ENCODE measurements at places on chromosomes 16 and 17.

DNA sequence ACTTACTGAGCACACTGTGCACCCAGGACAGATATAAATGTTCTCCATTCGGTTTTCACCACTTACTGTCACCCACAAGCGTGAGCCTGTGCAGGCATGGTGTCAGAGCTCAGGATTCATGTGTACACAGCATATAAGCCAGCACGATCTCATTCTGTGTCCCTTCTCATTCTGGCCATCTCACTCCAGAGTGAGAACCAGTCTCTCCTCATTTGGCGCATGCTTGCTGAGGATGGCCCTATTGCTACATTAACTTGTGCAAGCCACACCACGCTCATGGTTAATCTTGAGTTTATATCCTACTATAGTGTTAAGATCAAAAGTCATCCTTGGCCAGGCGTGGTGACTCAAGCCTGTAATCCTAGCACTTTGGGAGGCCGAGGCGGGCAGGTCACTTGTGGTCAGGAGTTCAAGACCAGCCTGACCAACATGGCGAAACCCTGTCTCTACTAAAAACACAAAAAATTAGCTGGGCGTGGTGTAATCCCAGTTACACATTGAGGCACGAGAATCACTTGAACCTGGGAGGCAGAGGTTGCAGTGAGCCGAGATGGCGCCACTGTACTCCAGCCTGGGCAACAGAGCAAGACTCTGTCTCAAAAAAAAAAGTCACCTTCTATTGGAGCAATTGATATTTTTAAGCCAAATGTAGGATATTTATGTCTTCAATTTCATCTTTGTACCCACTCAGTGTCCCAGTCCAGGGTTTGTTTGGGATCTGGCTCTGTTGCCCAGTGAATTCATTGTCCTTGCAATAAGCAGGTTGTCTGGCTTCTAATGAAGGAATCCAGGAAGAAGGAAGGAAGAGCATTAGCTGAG, 20.9 kb downstream of the SOCS1 start:
- DNase-seq: peak; percentile 75

DNA sequence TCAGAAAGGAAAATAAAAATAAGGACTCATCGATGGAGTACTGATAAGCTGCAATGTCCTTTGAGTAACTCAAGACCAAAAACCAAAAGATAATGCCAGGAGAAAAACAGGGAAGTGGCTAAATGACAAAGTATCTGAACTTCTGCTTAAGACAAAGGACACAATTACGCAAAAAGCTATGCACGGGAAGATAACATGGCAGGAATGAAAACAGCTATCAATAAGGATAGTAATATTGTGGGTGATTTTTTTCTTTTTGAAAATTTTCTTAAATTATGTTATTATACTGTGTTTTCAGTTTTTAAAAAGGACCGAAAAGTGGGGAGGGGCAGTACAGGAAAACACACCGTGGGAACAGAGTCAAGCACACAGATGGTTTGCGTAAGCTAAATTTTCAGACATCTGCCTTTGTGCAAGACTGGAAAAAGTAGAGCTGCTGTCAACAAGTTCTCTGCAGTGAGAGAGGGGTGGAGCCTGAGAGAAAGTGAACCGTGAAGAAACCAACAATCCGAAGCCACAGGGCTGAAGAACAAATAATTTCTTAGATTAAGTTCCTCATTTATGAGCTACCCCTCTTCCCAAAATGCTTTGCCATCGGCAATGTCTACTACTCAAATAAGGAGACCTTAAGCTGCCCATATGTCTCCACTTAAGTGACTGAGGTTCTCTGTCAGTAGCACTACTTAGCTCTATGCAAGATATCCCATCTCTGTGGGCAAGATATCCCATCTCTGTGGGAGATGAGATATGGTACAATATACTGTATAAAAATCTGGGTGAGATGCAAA, 99.9 kb upstream of the CORO6 start:
- DNase-seq: peak; percentile 92

GRCh38 chr17:4179071-4179470, 36.1 kb downstream of the CYB5D2 start:
- no peak for DNase-seq

DNA sequence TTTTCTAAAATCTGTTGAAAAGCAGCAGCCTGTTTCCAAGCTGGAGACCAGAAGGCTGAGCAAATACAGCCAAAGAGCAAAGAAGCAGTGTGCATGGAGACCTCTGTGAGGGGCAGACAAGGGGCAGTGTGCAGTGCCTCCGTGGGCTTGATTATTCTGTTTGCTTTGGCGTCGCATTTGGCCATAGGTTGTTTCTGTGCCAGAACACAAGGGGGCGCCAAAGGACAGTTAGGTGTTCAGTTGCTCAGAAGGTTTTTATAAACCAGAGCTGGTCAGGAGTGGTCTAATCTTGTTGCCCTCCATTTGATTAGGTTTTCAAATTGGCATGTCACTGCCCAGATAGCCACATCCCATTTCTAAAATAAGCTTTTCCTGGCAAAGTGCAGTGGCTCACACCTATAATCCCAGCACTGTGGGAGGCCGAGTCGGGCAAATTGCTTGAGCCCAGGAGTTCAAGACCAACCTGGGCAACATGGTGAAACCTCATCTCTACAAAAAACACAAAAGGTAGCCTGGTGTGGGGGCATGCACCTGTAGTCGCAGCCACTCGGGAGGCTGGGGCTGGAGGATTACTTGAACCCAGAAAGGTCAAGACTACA, 10.6 kb downstream of the MYH3 start:
- peak; percentile 87 for DNase-seq

- DNase-seq: no peak
These were observed 80.3 kb downstream of the MRTFB start for GRCh38 chr16:14151256-14152030.

DNA sequence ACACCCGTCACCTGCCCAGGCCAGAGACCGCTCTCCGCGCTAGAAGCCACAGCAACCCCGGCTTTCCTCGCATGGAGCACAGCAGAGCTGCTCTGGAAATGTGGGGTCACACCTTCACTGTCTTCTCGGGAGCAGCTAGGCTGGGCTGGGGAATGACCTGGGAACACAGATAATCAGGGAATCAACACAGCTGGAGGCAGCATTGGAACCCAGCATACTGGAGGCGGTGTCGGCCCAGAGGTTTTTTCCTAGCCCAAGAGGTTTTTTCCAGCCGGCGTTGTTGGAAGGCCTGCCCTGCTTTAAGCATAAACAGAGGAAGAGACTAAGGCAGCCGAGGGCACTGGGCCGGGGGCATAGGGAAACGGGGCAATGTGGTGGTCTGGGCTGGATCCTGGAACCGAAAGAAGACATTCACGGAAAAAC, 791 bp upstream of the PLD6 start:
- no peak for DNase-seq

GRCh38 chr16:89861648-89862047, 11.7 kb upstream of the TCF25 start:
- DNase-seq: no peak

- no peak for DNase-seq
These were observed 121.6 kb upstream of the ANKFN1 start for GRCh38 chr17:56031636-56032035.

All from hematopoietic multipotent progenitor cell treated with erythropoietin and hydrocortisone succinate and interleukin-3 and kit ligand, for 4 days (in vitro differentiated cells).